ENCODE measurements at places on chromosomes 7 and 10. TPM values are rescaled to one million over a fixed set of nuclear protein-coding genes. Genes with fewer than 3 reads are reported as not detected.

Gene ALOX5
- 0.24 TPM for total RNA-seq

Gene PON1
- total RNA-seq, result 0.94 TPM

Gene NKX1-2
- not detected for total RNA-seq

Gene FKBP9
- 71.5 TPM for total RNA-seq

Gene ACSM6
- total RNA-seq, result not detected

Gene CTAGE6
- not detected for total RNA-seq

Gene LBX1
- total RNA-seq, result not detected

Gene INSYN2A
- 1.4 TPM for total RNA-seq

Gene MMP21
- total RNA-seq, result not detected

Gene POLD2
- total RNA-seq, result 172 TPM

Gene MYO1G
- total RNA-seq, result 0.14 TPM

Gene CDC123
- total RNA-seq, result 120 TPM

Gene LMBR1
- total RNA-seq, result 23.4 TPM

Gene VPS26A
- total RNA-seq, result 50.1 TPM

Gene ASB10
- total RNA-seq, result not detected

Gene VPS50
- 7.4 TPM for total RNA-seq

Gene CALML3
- not detected for total RNA-seq

Gene TMEM213
- total RNA-seq, result not detected

Gene OPN4
- total RNA-seq, result not detected

Gene MYH16
- total RNA-seq, result 0.56 TPM

Gene MSS51
- 0.71 TPM for total RNA-seq

Gene SPDYE1
- not detected for total RNA-seq

Gene ADAM12
- total RNA-seq, result 5.4 TPM

Gene LEP
- total RNA-seq, result not detected

Gene RHOBTB1
- total RNA-seq, result 6.4 TPM

Gene PPP1R3C
- 20.4 TPM for total RNA-seq

Gene GPR15LG
- total RNA-seq, result not detected

Gene DYNC1I1
- 0.13 TPM for total RNA-seq

Gene ZNF33B
- 6.7 TPM for total RNA-seq

Gene OAT
- total RNA-seq, result 69.4 TPM

Gene CCDC172
- total RNA-seq, result not detected

Gene ATOH7
- 0.29 TPM for total RNA-seq
